ENCODE measurements at places on chromosomes 6 and 20.

GRCh38 chr20:48783533-48784272 is 44.1 kb downstream of the PREX1 start:
- peak; percentile 58 for DNase-seq

- no peak for DNase-seq
Measured at GRCh38 chr6:18302561-18303439, 38.5 kb upstream of the DEK start.

DNA sequence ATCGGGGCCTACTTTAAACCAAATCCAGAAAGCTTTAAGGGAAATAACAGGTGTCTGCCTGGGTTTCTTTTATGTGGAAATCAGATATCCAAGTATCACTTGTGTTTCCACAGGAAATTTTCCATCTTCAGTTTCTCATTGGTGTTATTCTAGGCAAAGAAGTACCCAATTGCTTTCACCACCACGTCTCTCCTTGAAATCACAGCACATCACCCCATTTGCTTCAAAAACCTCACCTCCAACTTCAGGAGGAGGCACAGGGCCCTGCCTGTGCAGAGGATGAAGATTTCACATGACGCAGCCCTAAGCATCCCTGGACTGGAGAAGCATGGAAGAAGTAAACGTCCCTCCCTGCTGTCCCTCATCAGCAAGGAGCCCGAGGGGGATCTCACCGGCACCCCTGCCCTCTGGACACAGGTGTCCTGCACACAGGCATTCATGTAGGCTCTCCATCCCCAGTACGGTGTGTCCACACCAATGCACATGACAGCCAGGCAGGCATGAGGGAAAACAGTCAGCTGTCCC is 182.3 kb downstream of the TBXT start:
- DNase-seq: no peak

- DNase-seq: no peak
Measured at GRCh38 chr20:61480158-61480825, 228.2 kb downstream of the CDH4 start.

- DNase-seq: no peak
Measured at GRCh38 chr6:54043360-54043759, 67.9 kb upstream of the MLIP start.

- DNase-seq: no peak
Measured at GRCh38 chr6:167098825-167099225, 24.1 kb upstream of the CCR6 start.

DNA sequence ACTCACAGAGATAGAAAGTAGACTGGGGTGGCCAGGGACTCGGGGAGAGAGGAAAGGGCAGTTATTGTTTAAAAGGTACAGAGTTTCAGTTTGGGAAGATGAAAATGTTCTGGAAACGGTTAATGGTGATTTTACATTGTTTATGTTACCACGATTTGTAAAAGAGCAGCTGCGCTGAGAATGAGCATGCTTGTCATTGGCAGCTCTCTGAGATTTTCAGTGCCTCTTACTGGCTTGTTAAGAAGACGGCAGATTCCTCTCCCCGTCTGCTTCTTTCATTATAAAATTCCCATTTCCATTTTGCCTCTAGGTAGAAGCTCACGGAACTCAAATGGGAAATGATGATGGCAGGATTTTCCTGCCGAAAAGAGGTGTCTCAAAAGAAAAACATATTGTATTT is 39.7 kb upstream of the PPP1R3G start:
- no peak for DNase-seq

DNA sequence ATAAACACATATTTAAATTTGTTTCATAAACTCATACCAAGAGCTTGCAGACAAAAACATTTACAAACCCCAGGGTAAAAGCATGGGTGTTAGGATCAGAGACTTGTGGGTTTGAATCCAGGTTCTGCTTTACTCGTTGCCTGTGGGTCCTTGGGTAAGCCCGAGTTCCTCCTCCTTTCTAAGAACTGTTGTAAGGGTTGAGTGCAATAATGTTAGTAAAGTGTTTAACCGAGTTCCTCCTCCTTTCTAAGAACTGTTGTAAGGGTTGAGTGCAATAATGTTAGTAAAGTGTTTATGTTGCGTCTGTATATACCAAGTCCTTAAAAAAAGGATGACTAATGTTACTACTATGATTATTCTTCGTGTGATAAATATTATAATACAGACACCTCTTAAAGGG is 18.7 kb downstream of the CCDC170 start:
- no peak for DNase-seq

DNA sequence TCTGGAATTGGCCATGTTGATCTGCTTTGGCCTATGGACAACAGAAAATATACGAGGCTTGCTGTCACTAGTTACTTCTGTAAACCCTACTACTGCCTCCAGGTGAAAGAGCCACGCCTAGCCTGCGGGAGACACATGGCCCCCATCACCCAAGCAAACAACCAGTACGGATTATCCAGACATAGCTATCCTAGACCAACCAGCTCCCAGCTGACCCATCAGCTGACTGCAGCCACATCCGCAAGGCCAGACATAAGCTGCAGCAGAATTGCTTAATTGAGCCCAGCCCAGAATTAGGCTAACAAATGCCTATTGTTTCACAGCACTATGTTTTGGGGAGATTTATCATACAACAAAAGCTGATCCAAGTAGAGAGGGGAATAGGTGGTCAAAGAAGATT is 13.5 kb downstream of the REV3L start:
- DNase-seq: no peak

GRCh38 chr20:11204926-11205768 is 531.3 kb upstream of the JAG1 start:
- DNase-seq: no peak

GRCh38 chr6:34414999-34415858 is 10.6 kb downstream of the RPS10 start:
- DNase-seq: no peak

- no peak for DNase-seq
Measured at GRCh38 chr20:22429175-22430153, 154.9 kb downstream of the FOXA2 start.

- DNase-seq: no peak
Measured at GRCh38 chr20:8803065-8803464, 265.8 kb upstream of the PLCB4 start.

GRCh38 chr6:70846207-70846835 is 110.5 kb downstream of the B3GAT2 start:
- no peak for DNase-seq

DNA sequence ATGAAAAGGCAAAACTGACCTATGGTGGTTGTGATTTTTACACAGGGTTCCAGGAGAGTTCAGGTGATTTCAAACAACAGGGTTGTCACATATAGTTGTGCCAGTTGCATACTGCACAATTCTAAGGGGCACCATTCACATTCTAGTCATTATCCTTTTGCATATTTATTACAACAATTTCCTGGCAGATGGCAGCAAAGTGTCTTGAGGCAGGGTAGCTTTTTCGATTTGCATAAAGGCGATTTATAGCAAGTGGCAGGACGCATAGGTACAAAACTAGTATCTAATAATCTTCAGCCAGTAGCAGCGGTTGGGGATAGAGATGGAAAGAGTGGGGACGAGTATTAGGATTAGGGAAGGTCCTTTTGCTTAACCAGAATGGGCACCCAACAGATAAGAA is 46.5 kb upstream of the TRAF3IP2 start:
- DNase-seq: no peak

DNA sequence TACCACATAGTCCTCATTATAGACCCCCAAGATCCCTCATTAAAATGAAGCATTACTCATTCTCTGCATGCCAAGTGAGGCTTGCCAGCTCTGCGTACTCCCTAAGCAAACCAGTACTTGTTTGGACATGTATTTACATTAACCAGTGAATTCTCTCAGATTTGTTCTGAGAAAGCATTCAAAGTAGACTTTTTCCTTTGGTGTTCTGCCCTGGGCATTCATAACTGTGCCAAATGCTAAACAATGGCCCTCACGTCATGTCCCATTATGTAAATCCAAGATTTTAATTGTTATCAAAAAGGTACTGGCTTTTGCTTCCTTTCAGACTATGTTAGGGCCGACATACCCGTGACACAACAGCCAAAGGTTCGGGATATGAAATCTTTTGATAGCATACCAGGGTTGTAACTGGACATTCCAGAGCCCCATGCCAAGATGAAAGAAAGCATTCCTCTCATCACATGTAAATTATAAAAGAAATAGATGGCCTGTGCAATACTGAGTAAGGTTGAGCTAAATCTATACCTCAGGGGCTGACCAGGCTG is 164.2 kb downstream of the ADAT2 start:
- no peak for DNase-seq

DNA sequence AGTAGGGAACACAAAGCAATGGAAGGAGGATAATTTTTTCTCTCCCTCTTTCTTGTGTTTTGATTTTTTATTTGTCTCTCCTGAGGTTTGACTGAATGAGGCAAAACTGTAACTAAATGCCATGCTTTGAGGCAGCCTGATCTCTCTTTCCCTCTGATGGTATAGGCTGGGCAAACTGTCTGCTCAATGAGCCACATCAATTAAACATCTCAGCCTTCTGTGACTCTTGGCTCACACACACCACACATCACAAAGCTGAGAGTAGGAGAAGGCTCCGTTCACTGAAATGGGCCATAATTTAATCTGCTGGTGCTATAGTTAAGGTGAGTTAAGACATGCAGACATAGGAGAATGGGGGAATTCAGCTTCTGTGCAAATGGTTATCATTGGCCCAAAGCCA is 28.1 kb upstream of the SCGN start:
- DNase-seq: no peak

GRCh38 chr6:161117308-161117707 is 125.7 kb downstream of the MAP3K4 start:
- DNase-seq: no peak

DNA sequence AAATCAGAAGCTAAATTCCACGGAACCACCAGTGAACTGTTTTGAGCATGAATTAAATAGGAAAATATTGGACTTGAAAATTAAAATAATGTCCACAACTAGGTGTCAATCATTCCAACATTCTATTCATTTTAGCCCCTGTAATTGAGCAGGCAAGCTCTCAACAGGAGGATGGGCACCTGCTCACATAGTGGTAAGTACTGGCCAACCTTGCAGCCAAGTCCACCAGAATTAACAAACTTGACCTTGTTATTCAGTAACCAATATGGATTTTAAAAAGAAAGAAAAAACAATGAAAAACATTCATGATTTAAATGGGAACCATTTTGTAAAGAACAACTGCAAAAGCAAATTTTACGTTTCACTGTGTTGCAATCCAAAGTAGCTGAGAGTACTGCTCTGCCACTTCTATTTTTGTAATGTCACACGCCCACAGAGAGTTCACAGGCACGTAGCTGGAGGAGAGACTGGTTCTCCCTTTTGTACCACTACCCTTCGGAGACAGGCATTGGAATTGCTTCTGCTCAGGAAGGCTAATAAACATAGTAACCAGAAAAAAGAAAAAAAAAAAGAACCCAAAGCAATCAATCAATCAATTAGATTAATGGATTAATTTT is 75.2 kb upstream of the F13A1 start:
- DNase-seq: no peak

DNA sequence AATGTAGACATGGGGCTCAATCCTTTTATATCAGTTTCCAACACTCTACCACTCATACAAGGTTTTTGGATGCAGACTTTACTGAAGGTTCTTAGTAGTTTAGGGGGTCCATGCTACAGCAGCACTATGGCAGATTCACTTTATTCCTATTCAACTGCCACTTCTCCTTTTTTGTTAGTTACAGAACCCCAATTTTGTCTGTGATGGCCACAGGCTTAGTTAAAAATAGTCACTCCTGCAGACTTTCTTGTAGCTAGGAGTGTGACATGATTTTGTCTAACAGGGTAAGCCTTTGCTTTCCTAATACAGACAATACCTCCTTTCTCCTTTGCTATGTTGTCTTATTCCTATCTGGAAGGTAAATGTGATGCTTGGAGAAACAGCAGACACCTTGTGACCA is 90.0 kb upstream of the SLC24A3 start:
- no peak for DNase-seq

DNA sequence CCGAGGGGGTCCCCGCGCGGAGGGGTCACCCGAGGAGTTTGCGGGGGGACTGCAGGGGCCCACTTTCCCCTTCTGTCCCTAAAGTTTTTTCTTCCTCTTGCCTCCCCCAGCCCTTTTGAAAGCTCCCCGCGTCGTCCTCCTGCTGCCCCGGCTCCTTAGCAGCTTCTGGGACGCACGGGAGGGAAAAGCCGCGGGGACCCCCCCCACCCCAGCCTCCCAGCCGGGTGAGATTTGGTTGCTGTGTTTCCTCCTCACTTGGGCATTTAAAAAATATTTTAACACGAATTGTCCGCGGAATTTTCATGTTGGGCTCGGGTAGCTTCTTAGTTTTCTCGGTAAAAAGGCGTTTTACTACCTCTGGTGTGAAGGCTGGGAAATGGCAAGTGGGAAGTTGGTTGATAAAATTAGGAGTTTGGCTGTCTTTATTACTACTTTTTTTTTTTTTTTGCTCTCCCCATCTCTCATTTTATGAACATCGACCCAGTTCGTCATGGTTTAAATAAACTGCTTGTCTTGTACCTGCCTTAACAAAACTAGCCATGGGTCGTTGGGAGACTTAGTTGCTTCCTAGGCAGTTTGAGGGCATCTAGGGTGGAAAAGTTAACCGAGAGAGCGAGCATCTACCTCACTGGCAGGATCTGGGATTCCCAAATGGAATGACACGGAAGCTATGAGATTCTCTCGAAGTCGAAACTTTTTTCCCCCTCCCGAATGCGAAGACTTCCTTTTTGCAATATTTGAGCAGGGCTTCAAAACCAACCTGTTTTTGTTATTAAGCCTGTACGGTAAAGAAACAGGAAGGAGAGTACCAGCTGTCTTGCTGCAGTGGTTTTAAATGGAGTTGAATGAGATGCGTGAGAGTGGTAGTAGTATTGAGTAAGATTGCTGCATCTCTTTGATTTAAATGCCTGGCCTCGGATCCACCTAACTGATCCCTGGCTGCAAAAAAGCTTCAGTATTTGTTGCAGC is 868 bp downstream of the NCOA3 start:
- DNase-seq: peak; percentile 17

GRCh38 chr20:35607003-35607735 is 8.5 kb upstream of the SPAG4 start:
- DNase-seq: no peak

GRCh38 chr20:21490105-21490504 is 23.8 kb downstream of the NKX2-2 start:
- DNase-seq: no peak

- no peak for DNase-seq
Measured at GRCh38 chr6:36330366-36330765, 6.3 kb downstream of the BNIP5 start.

DNA sequence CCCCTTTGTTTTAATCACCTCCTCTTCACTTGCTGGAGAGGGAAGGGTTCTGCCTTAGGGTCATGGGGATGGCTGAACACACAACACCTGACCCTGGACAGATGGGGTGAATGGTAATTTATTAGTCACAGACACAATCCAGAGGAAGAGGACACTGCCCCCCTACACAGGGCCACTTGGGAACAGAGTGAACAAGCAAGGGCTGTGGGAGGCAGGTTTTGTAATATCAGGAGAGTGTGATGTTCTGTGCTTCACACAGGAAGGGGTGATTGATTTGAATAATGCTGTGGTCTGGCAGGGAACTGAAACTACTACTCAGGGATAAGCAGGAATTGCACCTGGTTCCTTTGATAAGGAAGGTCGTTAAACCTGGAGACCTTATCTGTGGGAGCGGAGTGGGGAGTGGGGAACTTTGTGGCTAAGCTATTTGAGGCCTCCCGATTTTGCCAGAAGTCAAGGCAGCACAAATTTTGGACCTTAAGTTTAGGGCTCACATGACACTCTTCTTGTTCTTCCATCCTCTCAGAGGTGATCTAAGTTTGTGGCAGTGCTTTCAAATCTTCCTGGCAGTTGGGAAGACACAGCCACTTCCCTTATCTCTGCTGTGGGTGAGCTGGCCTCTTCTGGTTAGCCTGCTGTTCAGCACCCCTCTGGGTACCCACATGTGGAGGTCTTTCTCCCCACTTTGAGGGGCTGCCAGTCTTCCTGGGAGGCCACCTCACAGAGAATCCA is 77.8 kb downstream of the CD164 start:
- DNase-seq: no peak
